Bronchus fibroblast of lung (primary cell): ENCODE measurements at places on chromosomes 13 and 19. TPM values are rescaled to one million over a fixed set of nuclear protein-coding genes. Genes with fewer than 3 reads are reported as not detected.

NR1H2 gene
- 56.9 and 61.0 TPM in 2 replicates for total RNA-seq

RYR1 gene
- total RNA-seq = under 0.01 TPM in 1 of 2 replicates, not detected in the other

PCDH8 gene
- not detected in 2 replicates for total RNA-seq

CBLC gene
- total RNA-seq = 0.50 and 1.9 TPM in 2 replicates

TRPC4 gene
- 0.45 and 0.50 TPM in 2 replicates for total RNA-seq

ERICH4 gene
- total RNA-seq = not detected in 2 replicates

ZNF723 gene
- not detected in 2 replicates for total RNA-seq

MBD3L3 gene
- total RNA-seq = not detected in 2 replicates

RDH8 gene
- not detected in 2 replicates for total RNA-seq

SLC17A7 gene
- total RNA-seq = not detected in 2 replicates

C13orf42 gene
- not detected in 2 replicates for total RNA-seq

SSBP4 gene
- 128 and 131 TPM in 2 replicates for total RNA-seq

INSL3 gene
- total RNA-seq = not detected in 2 replicates

ADGRE2 gene
- 1.3 and 1.7 TPM in 2 replicates for total RNA-seq

RGS9BP gene
- total RNA-seq = 0.15 and 0.17 TPM in 2 replicates

GNA15 gene
- total RNA-seq = not detected in 2 replicates

ZNF761 gene
- total RNA-seq = 7.2 and 9.1 TPM in 2 replicates

CAMSAP3 gene
- total RNA-seq = 0.17 TPM in 1 of 2 replicates, not detected in the other

ACP7 gene
- 0.34 and 0.45 TPM in 2 replicates for total RNA-seq

SMAD9 gene
- total RNA-seq = 2.1 and 2.7 TPM in 2 replicates

RAVER1 gene
- 28.7 and 32.1 TPM in 2 replicates for total RNA-seq

ZSCAN18 gene
- total RNA-seq = 29.7 and 29.9 TPM in 2 replicates

ATP4B gene
- not detected in 2 replicates for total RNA-seq

C5AR1 gene
- 0.15 and 0.17 TPM in 2 replicates for total RNA-seq

ZNF606 gene
- 7.4 TPM in 2 replicates for total RNA-seq

ZFP28 gene
- 5.5 and 5.9 TPM in 2 replicates for total RNA-seq

NANOS3 gene
- total RNA-seq = not detected in 2 replicates

BCAM gene
- 17.1 and 18.3 TPM in 2 replicates for total RNA-seq

KLF1 gene
- total RNA-seq = 0.17 TPM in 1 of 2 replicates, not detected in the other

FREM2 gene
- total RNA-seq = under 0.01 TPM in 2 replicates

FGF14 gene
- total RNA-seq = under 0.01 and 0.15 TPM in 2 replicates

MAMSTR gene
- 5.0 and 5.2 TPM in 2 replicates for total RNA-seq

ZNF536 gene
- not detected in 2 replicates for total RNA-seq

CYSLTR2 gene
- not detected in 2 replicates for total RNA-seq

RFX2 gene
- 3.9 and 6.8 TPM in 2 replicates for total RNA-seq

OR7A17 gene
- not detected in 2 replicates for total RNA-seq

NCR1 gene
- not detected in 2 replicates for total RNA-seq

ZNF813 gene
- 2.4 and 2.8 TPM in 2 replicates for total RNA-seq

GTF2F1 gene
- 35.7 and 44.4 TPM in 2 replicates for total RNA-seq

CALR3 gene
- total RNA-seq = not detected in 2 replicates

TLE6 gene
- total RNA-seq = 0.17 and 0.30 TPM in 2 replicates

ZNF578 gene
- total RNA-seq = 0.74 and 0.84 TPM in 2 replicates

ZNF28 gene
- total RNA-seq = 5.9 and 6.2 TPM in 2 replicates

BEST2 gene
- not detected in 2 replicates for total RNA-seq

GRIN2D gene
- 0.15 and 0.34 TPM in 2 replicates for total RNA-seq

FCER2 gene
- not detected in 2 replicates for total RNA-seq

CERS1 gene
- total RNA-seq = 0.34 and 1.5 TPM in 2 replicates
